ENCODE measurements at places on chromosomes 3 and 15.
A peak's percentile ranks its signal among the peaks of the same experiment; 100 is the strongest.

GRCh38 chr3:9125278-9125951 lies 124.0 kb downstream of the SRGAP3 start:
- H3K27ac ChIP-seq: no peak overlapping the region
- no peaks in the 10 kb centered on the region for H3K36me3 ChIP-seq
- DNase-seq: no peak
- H3K4me1 ChIP-seq: no peaks in the 10 kb centered on the region

- no peaks in the 10 kb centered on the region for H3K4me1 ChIP-seq
- no peaks in the 10 kb centered on the region for H3K36me3 ChIP-seq
Observed at GRCh38 chr15:72813345-72814004, 29.9 kb upstream of the ADPGK start.

DNA sequence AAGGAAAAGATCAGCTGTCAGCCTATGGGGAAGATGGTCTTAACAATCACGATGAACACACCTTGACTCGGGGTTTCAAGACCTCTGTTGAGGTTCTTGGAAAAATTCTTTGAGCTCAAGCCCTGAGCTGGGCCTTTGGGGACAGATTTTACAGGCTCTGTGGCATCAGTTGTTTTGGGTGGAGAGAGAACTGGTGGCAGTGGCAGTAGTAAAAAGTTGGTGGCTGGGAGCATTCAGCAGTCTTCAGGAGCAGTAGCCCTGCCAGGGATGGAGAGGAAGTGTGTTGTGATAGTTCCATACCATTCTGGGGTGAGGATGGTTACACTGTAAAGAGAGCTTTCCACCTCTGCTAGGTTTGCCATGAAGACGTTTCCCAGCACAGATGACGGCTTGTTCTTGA lies 4.9 kb upstream of the KY start:
- H3K4me3 ChIP-seq: no peak overlapping the region
- no peaks in the 10 kb centered on the region for H3K4me1 ChIP-seq
- no peaks in the 10 kb centered on the region for H3K27me3 ChIP-seq
- no peaks in the 10 kb centered on the region for H3K36me3 ChIP-seq
- DNase-seq: no peak
- no peak overlapping the region for H3K27ac ChIP-seq

DNA sequence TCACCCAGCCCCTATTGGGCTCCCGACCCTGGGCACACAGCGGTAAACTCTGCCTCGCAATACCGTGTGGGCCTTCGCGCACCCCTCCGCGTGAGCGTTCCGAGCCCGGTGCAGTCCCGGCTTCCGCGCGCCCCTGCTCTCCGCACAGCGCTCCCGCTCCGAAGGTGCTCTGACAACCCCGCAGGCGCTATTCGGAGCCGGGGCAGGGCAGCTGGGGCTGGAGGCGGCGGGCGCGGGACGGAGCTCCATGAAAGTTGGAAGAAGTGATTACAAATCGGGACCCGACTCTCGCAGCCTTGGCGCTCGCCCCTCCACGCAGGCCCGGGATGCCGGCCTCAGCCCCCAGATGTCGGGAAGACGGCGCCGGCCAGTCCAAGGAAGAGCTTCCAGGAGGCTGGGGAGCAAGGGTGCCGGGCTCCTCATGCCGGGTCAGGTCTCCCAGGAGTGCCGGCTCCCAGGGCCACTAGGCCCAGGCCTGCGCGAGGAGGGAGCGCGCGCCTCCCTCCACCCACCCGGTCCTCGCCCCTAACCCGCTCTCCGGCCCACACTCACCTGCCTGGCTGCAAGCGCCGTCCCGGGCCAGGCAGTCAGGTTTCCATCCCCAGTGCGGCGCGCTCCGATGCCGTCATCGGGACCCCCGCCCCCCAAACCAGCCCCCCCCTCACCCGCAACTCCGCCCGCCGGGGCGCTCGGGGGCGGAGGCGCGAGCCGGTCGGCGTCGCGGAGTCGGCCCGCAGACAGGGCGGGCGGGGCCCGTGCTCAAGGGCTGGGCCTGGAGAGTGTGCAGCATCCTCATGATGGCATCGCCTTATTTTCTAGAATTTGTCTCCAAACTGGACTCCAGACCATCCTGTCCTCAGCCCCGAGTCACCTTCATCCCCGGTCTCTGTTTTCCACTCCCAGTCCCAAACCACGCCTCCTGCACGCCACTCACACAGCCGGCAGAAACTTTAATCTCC lies at the start of gene KIF7:
Gene KIF7, minus strand, starts transcription at position 621 of the 959 bp plus-strand sequence. CDS start 2,537 bp downstream, outside the sequence.
- H3K4me1 ChIP-seq: peaks cover 13% of the 10 kb centered on the region
- H3K36me3 ChIP-seq: no peaks in the 10 kb centered on the region
- H3K4me3 ChIP-seq: peak within 1 kb of the TSS; percentile 14
- peak within 1 kb of the TSS; percentile 19 for H3K27ac ChIP-seq
- no peaks in the 10 kb centered on the region for H3K27me3 ChIP-seq
- DNase-seq: no peak

DNA sequence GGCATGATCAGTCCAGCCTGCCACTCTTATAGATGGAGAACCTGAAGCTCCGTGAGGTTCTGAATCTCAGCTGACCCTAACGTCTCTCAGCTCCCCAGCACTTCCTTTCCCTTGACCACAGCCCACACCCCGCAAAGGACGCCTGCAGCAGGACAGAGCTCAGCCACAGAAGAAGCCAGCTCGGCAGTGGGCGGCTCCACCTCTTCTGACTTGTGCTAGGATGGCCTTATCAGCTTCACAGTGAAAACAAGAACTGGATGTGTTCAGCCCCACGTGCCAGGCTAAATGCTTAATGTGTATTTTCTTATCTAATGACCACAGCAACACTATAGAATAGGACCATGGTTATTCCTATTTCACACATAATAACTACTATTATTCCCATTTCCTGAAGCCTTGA lies 127.6 kb downstream of the ARNT2 start:
- H3K4me3 ChIP-seq: no peak overlapping the region
- H3K27ac ChIP-seq: no peak overlapping the region
- no peaks in the 10 kb centered on the region for H3K36me3 ChIP-seq
- DNase-seq: no peak
- H3K4me1 ChIP-seq: no peaks in the 10 kb centered on the region
- H3K27me3 ChIP-seq: no peaks in the 10 kb centered on the region

GRCh38 chr15:100759106-100759505 lies 120.5 kb upstream of the ALDH1A3 start:
- H3K4me1 ChIP-seq: no peaks in the 10 kb centered on the region
- H3K36me3 ChIP-seq: no peaks in the 10 kb centered on the region
- H3K4me3 ChIP-seq: no peak overlapping the region
- no peak for DNase-seq
- H3K27ac ChIP-seq: no peak overlapping the region
- no peaks in the 10 kb centered on the region for H3K27me3 ChIP-seq

DNA sequence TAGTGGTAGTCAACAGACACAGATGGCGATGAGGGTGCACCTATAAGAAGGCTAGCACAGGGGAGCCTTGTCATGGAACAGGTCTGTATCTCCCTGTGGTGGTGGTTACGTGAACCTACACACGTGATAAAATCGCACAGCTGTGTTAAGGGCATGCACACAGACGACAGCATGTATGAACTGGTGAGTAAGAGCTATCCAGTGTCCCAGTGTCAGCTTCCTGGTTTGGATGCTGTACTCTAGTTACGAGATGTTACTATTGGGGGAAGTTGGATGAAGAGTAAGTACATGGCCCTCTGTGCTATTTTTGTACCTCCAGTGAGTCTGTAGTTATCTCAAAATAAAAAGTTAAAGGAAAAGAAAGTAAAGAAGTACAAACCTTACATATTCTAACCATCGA lies 38.2 kb downstream of the MTMR10 start:
- H3K27ac ChIP-seq: no peak overlapping the region
- no peak for DNase-seq
- H3K4me3 ChIP-seq: no peak overlapping the region
- no peaks in the 10 kb centered on the region for H3K4me1 ChIP-seq
- H3K27me3 ChIP-seq: no peaks in the 10 kb centered on the region
- peaks cover 46% of the 10 kb centered on the region for H3K36me3 ChIP-seq

GRCh38 chr3:182782149-182782548 lies 11.2 kb upstream of the ATP11B start:
- no peak overlapping the region for H3K4me3 ChIP-seq
- H3K36me3 ChIP-seq: no peaks in the 10 kb centered on the region
- H3K27me3 ChIP-seq: no peaks in the 10 kb centered on the region
- H3K27ac ChIP-seq: no peak overlapping the region
- peaks cover 11% of the 10 kb centered on the region for H3K4me1 ChIP-seq
- no peak for DNase-seq

DNA sequence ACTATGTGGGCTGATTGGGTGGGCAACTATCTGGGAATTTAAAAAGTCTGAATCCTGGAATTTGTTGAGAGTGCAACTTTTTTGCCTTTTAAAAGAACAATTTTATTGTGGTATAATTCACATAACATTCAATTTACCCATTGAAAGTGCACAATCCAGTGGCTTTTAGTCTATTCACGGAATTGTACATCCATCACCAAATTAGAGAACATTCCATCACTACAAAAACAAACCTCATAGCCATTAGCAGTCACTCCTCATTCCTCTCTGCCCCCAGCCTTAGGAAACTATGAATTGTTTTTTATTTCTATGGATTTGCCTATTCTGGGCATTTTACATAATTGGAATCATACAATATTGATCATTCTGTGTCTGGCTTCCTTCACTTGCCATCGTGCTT lies 101.8 kb upstream of the ALDH1A3 start:
- no peak for DNase-seq
- no peaks in the 10 kb centered on the region for H3K4me1 ChIP-seq
- H3K36me3 ChIP-seq: no peaks in the 10 kb centered on the region
- 0 out of 2 replicates have a peak, but pooled peaks cover 3% of the 10 kb centered on the region for H3K27me3 ChIP-seq
- H3K4me3 ChIP-seq: no peak overlapping the region

DNA sequence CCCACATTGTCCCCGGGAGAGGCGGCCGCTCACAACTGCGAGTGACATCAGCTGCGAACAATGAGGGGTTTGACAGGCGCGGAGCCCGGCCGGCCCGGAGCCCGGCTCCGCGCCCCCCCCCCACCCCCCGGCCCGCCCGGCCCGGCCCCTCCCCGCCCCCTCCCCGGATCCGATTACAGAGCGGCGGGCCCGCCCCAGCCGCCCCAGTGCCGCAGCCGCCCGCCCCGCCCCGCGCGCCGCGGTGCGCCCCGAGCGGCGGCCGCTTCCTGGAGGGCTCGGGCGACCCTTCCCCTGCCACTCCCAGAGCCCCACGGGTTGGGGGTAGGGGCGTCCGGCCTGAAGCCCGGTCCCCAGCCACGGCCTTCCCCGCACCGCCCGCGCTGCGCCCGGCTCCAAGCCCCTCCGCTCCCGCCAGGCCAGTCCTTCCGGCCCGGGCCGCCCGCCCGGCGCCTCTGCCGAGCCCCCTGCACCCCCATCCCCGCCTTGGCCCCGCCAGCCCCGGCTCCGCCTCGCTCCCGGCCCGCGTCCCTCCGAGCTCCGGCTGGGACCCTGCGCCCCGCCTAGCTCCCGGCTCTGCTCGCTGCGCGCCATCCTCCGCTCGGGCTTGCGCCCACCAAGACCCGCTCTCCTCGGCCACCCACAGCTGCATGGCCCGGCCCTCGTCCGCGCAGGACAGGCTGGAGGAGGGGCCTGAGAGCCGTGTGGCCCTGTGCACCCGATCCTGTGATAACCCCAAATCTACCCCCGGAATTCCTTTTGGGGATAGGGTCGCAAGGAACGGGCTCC lies at the start of gene PCBP4:
Gene PCBP4, minus strand, starts transcription at position 71 of the 786 bp plus-strand sequence. CDS start 6,214 bp downstream, outside the sequence.
- H3K4me1 ChIP-seq: 0 out of 2 replicates have a peak, but pooled peaks cover 4% of the 10 kb centered on the region
- DNase-seq: peak; percentile 40
- H3K36me3 ChIP-seq: no peaks in the 10 kb centered on the region
- no peaks in the 10 kb centered on the region for H3K27me3 ChIP-seq
- no peak within 1 kb of the TSS for H3K27ac ChIP-seq
- H3K4me3 ChIP-seq: peak within 1 kb of the TSS; percentile 69

- no peak overlapping the region for H3K27ac ChIP-seq
- DNase-seq: no peak
- H3K36me3 ChIP-seq: peaks cover under 1% of the 10 kb centered on the region
- H3K4me3 ChIP-seq: no peak overlapping the region
Observed at GRCh38 chr15:65146438-65146837, 12.8 kb upstream of the PDCD7 start.

DNA sequence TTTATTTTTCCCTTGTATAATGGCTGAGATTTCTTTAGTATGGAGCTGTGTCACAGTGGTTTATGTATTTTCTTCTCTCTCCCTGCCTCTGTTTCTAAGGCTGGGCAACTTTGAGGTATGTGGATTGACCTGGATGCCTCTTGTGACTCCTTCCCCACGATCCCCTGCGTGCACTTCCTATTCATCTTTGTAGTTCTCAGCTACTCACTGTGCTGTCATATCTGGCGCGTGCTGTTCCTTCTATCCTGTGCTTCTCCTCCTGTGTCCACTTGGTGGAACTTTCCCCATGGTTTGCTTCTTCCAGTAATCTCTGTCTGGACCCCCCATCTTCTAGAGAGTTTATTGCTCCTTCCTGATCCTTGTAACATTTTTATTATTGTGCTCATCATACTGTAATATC lies 97.3 kb downstream of the AKAP13 start:
- H3K27me3 ChIP-seq: no peaks in the 10 kb centered on the region
- H3K36me3 ChIP-seq: no peaks in the 10 kb centered on the region
- no peak overlapping the region for H3K4me3 ChIP-seq
- peaks cover 45% of the 10 kb centered on the region for H3K4me1 ChIP-seq

DNA sequence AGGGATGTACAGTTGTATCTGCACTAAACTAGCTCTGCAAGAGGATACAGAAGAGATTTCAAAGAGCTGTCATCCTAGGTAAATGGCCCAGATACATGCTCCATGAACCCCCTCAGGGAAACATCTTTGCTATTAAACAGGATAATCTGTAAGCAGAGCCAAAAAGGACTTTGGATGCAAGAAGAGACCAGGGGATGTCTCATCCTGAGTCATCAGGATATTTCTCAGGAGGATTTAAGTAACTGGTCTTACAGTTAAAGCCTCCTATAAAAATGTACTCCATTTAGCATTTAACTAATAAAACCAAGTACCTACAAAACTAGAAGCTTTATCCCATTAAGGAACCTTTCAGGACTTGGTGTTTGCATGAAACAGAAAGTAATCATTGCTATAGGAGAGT lies 48.2 kb upstream of the PHLDB2 start:
- no peak for DNase-seq
- no peak overlapping the region for H3K27ac ChIP-seq
- no peaks in the 10 kb centered on the region for H3K27me3 ChIP-seq
- H3K4me3 ChIP-seq: no peak overlapping the region

GRCh38 chr15:41942886-41943285 lies 29.5 kb downstream of the EHD4 start:
- H3K27me3 ChIP-seq: no peaks in the 10 kb centered on the region
- no peaks in the 10 kb centered on the region for H3K4me1 ChIP-seq
- DNase-seq: no peak
- no peak overlapping the region for H3K27ac ChIP-seq

- no peaks in the 10 kb centered on the region for H3K27me3 ChIP-seq
- H3K4me3 ChIP-seq: peak overlapping the region; percentile 99
- no peaks in the 10 kb centered on the region for H3K36me3 ChIP-seq
- DNase-seq: peak; percentile 41
Observed at GRCh38 chr3:129278966-129279906, 566 bp downstream of the HMCES start.

DNA sequence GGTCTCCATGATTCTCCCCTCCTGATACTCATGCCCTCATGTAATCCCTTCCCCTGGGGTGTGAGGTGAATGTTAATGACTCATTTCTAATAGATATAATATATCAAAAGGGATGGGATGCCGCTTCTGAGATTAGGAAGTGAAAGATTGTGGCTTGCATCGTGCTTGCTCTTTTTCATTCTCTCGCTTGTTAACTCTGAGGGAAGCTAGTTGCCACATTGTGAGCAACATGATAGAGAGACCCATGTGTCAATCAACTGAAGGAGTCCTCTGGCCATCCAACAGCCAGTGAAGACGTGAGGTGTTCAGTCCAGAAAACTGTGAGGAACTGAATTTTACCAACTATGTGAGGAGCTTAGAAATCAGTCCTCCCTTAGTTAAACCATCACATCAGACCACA lies 28.9 kb upstream of the DRD3 start:
- no peaks in the 10 kb centered on the region for H3K4me1 ChIP-seq
- H3K4me3 ChIP-seq: no peak overlapping the region
- H3K36me3 ChIP-seq: no peaks in the 10 kb centered on the region
